ENCODE measurements at places on chromosomes 16 and 17.
A peak's percentile ranks its signal among the peaks of the same experiment; 100 is the strongest.

DNA sequence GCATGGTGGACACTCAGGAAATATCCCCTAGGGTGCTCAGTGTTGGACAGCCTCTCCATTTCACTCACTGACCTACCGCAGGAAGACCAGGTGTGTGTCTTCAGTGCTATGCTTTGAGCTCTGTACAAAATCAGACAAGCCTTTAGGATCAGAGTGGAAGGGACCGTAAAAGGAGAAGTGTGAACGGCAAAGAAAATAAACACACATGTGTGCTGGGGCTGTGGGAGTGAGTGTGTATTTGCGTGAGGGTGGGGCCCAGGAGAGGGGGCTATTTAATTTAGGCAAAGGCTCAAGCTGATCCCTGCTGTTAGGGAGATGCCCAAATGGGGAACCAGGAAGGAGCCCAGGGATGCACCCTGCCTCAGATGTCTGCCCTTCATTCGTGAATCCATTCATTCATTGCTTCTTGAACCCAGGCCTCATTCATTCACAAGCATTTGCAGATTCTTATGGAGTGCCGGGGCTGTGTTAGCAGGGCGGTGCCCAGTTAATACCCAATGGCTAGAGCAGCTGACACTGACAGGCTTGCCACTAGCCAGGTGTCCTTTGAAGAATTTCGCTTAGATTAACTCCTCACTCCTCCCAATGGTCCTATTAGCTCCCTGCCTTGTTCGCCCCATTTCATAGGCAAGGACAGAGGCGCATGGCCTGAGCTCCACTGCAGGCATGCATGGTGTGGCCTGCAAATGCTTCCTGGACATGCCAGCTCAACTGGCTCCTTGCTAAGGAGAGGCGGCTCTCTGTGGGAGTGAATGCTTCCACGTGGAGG lies 296.7 kb upstream of the FOXF1 start:
- DNase-seq, result no peak

DNA sequence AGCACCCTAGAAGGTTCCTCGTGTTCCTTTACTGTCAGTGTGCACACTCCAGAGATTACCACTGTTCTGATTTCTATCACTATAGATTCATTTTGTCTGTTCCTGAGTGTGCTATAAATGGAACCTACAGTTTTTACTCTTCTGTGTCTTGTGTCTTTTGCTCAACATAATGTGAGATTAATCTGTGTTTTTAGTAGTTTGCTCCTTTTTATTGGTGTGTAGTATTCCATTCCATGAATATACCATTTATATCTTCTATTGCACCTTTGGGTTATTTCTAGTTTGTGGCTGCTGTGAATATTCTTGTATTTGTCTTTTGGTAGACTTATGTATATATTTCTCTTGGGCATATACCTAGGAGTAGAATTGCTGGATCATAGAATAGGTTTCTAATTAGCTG lies 68.2 kb downstream of the AP2B1 start:
- no peak for DNase-seq

DNA sequence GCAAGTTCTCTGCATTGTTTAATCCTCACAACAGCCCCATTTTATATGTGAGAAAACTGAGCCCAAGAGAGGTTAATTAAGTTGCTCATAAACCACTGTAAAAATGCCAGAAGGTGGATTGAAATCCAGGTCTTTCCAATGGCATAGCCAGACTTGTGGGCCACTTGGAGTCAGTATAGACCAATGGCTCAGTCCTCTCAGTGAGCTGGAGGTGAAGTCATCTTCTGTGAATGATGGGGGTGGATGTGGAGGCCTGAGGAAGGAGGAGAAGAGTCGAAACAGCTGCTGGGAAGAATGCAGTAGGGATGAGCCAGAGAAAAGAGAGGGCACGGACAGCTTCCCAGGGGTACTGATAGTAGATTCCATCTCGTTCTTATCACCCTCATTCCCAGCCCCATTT lies 213.4 kb downstream of the SOX9 start:
- peak; percentile 44 for DNase-seq

DNA sequence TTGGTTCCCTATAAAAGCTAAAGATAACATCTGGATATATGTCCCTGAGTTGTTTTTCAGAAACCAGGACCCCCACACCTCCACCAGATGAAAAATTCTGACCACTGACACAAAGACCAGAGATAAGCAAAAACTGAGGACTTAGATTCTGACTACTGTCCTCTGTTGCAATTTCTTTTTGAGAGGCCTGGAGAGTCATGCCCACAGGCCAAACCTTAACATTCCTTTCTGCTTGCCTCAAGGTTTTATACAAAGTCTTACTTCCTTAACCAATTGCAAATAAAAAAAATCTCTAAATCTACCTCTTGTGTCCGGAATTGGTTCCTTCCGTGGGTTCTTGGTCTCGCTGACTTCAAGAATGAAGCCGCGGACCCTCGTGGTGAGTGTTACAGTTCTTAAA lies 228.5 kb downstream of the ABCC12 start:
- peak; percentile 1 for DNase-seq

DNA sequence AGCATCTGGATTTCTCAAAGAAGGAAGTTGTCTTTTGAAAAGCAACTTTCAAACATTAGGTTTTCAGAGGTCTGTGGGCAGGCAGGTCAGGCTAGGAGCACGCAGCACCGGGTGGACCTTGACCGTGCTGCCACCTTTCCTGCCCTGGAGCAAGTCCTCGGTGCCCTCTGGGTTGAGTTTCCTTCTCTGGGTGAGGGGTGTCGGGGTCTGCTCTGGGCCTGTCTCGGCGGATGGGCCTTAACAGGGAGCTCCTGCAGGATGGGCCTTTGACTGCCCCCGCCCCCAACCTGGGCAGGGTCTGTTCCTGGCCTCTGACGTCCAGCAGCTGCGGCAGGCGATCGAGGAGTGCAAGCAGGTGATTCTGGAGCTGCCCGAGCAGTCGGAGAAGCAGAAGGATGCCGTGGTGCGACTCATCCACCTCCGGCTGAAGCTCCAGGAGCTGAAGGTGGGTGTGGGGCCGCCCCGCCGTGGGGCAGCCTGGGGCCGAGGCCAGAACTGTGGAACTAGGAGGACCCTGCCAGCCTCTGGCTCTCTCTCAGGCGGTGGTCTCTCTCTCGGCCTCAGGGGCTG lies 8.7 kb downstream of the DEF8 start:
- no peak for DNase-seq

DNA sequence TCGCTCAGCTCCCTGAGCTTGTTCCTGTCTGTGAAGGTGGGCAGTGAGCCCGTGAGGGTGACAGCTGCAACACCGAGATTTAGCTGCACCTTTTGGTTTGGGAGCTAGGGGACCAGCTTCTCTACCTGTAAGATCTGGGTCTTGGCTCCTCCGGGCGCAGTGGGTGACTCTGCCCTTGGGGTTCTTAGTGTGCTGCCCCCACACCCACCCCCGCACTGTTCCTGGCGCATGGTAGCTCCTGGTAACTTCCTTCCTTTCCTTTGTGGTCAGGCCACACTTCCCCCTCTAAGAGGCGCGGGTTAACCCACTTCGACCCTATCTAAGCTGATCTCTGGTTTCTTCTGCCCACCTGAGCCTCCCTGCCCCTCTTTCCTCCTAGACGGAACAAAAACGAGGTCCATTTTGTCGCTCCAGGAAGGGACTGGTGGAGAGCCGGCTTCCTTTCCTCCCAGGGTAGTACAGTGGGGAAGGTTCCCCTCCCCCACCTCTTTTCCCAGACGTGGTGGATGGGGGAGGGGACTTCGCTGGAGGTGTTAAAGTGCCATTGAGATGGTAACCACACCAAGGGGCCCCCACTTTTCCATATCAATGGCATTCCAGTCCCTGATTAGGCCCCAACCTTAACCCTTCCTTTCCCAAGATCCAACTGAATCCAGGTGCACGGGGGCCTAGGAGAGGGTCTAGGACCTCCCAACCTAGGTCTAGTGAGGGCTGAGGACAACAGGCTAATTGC lies 4.6 kb upstream of the CLDN9 start:
- DNase-seq, result no peak

- peak; percentile 94 for DNase-seq
These were observed at the start of gene CCL2 for GRCh38 chr17:34254651-34255380. CCL2 (plus strand) TSS chr17:34255285; CDS start chr17:34255350, 65 bp downstream.

GRCh38 chr17:18139949-18140348 lies 31.4 kb downstream of the MYO15A start:
- peak; percentile 22 for DNase-seq

DNA sequence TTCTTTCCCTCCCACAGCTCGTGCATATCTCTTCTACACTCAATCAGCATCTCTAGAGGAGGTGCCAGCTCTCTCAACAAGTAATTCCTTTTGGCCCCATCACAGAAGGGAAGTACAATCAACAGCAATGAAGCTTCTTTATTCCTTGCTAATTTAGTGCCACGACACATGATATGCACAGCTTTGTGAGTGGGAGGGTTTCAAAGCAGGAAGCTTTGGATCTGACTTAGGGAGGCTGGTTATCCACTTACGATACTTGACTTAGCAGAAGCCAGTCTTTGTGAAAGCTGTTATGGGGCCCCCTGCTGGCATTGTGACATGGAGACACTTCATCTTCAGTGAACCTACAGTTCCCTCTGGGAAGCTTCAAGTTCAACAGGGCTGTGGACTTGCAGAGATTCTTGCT lies 81.0 kb downstream of the TMEM100 start:
- DNase-seq, result peak; percentile 77

DNA sequence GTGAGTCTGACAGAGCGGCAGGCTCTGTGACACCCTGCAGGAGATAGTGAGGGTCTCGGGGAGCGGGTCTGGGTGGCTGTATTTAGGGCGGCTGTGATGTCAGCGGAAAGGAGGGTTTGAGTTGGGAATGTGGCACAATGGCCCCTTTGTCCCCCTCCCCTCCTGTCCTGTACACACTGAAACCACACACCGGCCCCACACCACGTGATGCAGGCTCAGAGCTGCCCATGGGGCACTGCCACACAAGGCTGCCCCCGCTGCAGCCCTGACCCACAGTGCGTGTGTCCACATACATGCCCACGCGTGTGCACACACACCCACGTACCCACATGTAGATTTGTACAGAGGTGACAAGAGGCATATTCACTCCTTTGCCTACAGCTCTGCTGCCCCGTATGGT lies 15.3 kb downstream of the SGCA start:
- DNase-seq, result no peak
